CD4-positive, alpha-beta T cell treated with Interleukin-2 at 100 ng/mL for 4 hours (primary cell): ENCODE measurements at places on chromosomes 2 and 18.

- no peak for DNase-seq
Measured at GRCh38 chr2:145199827-145200706, 680.1 kb upstream of the ZEB2 start.

- DNase-seq, result no peak
Measured at GRCh38 chr2:31141443-31142085, 3.3 kb upstream of the GALNT14 start.

DNA sequence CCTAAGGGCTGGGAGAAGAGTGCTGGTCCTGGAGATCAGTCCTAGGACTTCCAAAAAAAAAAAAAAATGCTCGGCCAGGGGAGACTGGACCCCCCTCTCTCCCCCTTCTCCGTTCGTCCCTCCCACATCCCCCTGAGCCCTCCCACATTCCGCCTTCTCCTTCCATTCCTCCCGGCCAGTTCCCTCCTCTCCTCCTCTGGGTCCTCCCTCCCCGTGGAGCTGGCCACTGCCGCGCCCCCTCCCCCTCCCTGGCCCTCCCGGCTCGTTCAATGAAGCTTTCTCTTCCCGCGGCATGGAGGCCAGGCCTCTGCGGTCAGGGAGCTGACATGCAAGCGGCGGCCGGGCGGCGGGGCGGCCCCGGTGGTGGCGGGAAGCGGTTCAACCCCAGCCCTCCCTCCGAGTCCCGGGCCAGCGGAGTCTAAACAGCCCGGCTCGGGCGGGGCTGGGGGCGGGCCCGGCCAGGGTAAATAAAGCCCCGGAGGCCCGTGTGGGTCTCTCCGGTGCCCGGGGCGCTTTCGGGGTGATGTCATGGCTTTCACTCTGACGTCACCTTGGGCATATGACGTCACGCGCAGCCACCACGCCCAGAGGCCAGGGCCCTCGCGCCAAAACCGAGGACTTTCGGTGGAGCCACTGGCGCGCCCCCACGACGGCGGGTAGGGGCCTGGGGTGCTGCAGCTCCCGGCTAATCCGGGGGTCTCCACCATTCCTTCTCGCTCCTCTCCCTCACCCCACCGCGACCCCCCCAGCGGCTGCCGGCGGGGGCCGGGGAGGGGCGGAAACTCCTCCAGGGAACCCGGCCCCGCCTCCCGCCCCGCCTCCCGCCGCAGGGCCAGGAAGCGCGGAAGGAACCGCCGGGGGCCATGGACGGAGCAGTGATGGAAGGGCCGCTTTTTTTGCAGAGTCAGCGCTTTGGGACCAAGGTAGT is at the start of the genes DOK1 and LOXL3:
DOK1 (plus strand) TSS at position 829 of the 928 bp plus-strand sequence; CDS start at position 864, 35 bp downstream.
LOXL3 (minus strand) TSS at position 51 of the 928 bp plus-strand sequence. CDS start 1,308 bp downstream, outside the sequence.
- peak; percentile 79 for DNase-seq

DNA sequence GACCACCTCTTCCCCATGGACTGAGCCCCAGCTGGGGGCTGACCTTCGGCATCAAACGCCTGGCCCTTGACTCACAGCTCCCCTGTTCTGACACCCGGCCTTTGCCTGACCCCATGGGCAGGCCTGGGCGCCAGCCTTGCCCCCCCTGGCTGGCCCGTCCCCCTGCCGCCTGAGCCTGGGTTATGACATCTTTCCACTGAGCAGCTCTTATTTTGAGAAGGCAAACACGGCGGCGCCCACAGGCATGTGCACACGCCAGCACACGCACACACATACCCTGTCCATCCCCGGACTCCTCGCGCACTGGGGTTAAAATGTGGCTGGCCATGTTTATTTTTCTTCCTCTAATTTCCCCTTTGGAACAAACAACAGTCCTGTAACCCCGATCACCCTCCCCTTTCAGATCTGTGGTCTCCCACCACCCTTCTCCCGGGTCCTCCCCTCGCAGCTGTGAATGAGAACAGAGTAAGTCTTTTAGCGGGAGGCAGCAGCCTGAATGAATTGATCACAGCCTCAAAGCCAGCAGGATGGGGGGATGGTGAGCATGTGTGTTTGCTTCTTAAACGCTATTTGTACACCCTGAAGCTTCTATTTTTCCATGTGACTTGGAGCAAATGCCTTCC is 11.8 kb upstream of the ATOH8 start:
- DNase-seq, result no peak

DNA sequence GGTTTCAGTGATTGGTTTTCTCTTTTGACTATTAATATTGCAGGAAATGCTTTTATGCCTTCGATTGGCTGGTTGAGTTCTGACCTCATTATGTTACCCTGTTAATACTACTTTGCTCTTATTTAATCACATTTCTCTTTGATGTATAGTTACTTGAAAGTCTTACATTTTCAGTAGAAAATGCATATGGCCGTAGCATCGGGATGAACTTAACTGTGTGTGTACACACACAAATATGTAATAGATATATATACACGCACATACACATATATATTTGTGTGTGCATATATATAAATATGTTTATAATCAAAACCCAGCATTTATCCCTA is 1.6 kb downstream of the EPC2 start:
- no peak for DNase-seq

- no peak for DNase-seq
Measured at GRCh38 chr2:230346465-230346864, 19.5 kb downstream of the SP140L start.

- DNase-seq, result no peak
Measured at GRCh38 chr2:147172493-147173188, 672.2 kb upstream of the ACVR2A start.

DNA sequence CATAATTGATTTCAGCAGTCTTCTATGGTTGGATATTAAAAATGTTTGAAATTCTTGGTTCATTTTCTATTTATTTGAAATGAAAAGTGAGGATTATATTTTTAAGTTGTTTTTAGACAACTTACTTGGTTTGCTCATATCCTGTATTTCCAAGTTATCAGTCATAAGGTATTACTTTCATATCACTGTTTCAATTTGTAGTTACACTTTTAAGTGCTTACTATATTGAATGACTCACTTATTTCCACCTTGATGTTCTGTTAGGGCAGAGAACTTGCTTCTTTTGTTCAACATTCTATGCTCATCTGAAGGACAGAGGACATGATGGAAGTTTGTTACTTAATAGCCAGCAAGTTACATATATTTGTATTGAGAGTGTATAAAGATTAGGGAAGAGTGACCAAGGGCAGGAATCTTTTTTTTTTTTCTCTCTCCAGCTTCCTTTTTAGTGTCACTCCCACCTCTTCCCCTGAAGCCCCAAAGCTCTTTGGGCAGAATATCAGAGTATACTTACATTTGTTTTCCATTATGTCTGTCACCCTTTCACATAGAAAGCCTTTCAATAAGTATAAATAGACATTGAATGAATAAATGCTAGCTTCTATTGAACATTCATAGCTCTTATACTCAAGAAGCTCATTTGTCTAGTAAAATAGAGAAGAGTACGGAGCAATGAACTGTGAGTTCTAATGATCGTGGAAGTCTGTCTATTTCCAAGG is 28.1 kb downstream of the PIK3C3 start:
- no peak for DNase-seq

DNA sequence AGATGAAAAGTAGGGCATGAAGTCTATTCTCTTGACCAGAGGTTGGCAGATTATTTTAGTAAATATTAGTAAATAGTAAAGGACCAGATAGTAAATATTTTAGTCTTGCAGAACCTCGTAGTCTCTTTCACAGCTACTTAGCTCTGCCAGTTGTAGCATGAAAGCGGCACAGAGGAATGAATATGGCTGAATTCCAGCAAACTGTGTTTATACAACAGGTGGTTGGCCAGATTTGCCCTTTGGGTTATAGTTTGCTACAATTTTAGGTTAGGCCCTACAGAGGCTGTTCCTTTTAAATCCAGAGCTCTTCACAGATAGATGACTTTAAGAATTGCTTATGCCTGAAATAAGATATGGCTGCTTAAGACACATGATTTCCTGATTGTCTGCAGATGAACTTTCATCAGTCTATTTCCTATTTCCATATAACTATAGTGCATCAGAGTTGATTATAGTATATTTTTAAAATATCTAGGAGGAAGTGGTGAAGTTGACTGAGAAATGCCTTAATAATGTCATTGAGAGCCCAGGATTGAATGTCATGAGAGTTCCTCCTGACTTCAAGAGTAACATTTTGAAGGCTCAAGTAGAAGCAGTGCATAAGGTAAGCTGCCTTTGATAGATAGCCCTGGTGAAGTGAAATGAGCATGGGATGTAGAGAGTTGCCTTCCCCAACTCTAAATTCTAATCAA is 80.5 kb downstream of the TMEM185B start:
- no peak for DNase-seq

DNA sequence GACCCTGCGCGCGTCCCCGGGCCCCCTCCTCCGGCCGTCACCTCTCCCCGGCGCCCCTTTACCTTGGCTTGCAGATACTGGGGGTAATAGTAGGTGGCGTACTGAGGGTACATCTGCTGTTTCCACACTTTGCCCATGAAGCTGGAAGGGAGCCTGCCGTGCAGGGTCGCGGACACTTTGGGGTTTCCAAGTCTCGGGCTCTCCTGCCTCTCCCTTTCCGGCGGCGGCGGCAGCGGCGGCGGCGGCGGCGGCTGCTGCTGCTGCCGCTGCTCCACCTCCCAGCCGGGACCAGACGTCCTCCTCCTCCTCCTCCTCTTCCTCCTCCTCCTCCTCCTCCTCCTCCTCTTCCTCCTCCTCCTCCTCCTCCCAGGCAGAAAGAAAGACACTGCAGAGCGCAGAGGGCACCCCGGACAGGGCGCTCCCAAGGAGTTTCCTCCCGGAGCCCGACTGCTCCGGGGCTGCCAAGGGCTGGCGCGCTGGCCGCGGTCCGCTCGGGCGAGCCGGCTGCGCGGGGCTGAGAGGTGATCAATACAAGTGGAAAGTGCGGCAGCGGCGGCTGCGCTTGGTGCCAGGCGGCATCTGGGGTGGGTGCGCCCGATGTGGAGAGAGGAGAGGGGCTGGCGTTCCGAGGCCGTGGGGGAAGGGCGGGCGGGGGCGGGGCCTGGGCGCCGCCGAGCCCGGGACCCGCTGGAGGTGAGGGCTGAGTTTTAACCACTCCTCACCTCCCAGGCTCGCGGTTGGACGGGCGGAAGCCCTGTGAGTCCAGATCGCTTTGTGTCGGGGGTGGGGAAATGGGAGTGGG is at the start of gene RBMS1:
RBMS1 (minus strand) TSS at position 581 of the 802 bp plus-strand sequence; CDS start at position 137, 444 bp downstream.
- DNase-seq, result peak; percentile 49

DNA sequence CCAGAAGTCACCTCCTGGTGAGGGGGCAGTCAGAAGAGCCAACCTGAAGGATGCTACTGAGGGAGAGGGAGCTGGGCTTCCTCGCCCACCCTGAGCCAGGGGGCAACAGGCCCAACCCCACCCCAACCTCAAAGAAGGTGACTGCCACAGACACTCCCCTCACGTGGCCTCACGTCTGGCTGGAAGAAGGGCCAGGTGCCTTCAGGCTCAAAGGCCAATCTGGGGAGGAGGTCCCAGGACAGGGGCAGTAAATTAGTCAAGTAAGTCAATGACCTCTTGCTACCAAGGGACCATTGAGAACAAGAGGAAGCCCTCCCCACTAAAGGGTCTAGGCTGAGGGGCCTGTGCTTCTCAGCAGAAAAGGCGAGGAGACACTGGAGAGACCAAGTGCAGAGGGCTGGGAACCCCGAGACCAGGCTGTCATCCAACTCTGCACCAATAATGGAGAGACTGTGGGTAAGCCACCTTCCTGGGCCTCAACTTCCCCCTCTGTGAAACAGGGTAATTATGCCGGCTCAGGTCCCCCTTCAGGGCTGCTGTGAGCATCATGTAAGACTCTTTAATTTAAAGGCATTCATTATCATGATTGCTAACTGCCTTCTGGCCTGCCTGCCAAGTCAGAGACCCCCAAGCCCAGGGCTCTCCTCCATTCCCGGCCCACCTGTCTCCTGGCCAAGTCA is 20.2 kb upstream of the TNS1 start:
- DNase-seq, result no peak

- DNase-seq, result no peak
Measured at GRCh38 chr2:27992787-27993401, 102.4 kb downstream of the BABAM2 start.

DNA sequence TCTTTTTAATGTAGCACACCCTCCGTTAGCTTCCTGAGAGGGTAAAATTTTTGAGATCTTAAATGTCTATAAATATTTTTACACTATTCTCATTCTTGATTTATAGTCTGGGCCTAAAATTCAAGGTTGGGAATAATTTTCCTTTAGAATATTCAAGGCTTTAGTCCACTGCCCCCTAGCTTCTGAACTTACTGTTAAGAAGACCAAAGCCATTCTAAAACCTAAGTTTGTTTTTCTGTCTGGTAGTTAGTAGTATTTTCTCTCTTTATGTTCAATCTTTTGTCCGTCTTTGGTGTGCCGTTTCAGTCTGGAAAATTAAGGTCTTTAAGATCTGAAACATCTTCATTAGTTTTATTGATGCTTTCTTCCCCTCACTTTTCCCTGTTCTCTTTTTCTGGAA is 14.5 kb downstream of the OSBPL6 start:
- no peak for DNase-seq

DNA sequence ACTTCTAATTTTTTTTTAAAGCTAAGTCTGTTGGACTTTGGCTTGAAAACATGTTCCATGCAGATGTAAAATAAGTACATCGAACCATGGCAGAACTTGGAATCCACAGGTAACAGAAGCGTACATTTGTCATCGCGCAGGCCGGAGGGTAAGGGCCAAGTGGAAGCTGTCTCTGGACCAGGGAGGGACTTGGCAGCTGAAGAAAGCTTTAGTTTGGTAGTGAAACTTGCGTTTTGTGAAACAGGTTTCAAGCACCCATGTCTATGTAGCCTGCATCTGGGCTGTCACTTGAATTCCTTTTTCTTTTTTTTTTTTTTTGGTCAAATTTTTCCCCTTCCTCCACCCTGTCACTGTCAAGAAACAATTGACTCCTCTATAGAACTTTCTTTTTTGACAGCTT is 20.4 kb downstream of the GRHL1 start:
- no peak for DNase-seq

DNA sequence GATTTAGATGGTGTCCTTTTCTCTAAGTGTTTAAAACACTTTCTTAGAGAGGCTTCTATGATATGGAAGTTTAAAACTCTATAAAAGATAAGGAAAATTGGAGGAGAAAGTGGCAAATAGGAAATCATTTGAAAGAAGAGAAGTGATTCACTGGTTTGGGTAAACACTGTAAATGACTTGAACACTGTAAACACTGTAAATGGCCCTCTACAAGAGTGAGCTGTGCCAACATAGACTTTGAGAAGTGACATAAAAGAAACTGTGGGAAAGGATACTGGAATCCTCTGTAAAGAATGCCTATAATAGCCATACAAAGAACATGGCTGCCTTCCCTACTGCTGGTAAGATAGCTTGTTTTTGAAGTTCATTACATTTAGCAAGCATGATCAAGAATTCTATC is 210.9 kb upstream of the SIX3 start:
- no peak for DNase-seq

DNA sequence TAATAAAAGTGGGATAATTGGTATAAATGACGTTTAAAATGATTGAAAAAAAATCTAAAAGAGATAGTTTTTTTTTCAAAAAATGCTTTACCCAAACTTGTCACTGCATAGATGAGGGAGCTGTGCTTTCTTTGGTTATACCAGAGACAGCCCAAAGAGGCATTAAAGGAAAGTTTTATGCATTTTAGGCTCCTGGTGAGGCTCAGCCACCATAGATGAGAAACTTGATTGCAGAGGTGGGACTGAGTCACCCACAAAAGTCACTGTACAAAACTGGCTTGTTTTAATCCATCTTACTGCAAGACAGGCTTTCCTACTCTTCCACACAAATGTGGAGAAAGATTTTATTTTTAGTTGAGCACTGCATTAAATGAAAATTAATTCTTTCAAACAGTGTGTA is 2.4 kb downstream of the SMYD1 start:
- DNase-seq, result no peak
